ENCODE measurements at places on chromosomes 11 and 22.

GRCh38 chr22:22856364-22856763 lies 31.3 kb upstream of the IGLL5 start:
- DNase-seq, result no peak

GRCh38 chr11:61280883-61281580 lies 14.1 kb downstream of the VWCE start:
- DNase-seq, result no peak

- peak; percentile 41 for DNase-seq
Measured at GRCh38 chr11:20609727-20610707, 10.6 kb downstream of the SLC6A5 start.

DNA sequence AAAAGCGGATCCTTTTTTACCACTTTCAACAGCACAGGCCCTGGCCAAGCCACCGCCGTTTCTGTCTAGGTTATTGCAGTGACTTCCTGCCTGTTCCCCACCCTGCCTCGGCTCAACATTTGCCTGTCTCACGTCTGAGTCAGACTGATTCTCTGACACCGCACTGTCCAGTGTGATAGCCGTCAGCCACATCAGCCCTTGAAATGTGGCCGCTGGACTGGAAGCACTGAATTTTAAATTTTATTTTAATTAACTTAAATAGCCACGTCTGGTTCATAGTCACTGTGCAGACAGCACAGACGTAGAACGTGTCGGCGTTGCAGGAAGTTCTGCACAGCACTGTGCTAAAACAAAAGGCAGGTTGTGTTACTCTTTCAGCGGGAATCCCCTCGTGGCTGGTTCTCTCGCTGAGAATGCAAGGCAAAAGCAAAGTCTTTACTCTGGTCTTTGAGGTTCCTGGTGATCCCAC lies 56.3 kb upstream of the ADSL start:
- no peak for DNase-seq

DNA sequence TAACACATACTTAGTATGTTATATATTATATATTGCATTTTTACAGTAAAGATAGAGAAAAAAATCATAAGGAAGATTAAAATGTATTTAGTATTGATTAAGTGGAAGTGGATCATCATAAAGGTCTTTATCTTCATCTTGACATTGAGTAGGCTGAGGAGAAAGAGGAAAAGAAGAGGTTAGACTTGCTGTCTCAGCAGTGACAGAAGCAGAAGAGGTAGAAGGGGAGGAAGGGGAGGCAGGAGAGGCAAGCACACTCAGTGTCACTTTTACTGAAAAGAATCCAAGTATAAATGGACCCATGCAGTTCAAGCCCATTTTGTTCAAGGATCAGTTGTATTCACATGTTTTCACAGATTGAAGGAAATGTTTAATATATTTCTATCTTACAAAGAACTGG lies 69.7 kb downstream of the GAB2 start:
- no peak for DNase-seq

DNA sequence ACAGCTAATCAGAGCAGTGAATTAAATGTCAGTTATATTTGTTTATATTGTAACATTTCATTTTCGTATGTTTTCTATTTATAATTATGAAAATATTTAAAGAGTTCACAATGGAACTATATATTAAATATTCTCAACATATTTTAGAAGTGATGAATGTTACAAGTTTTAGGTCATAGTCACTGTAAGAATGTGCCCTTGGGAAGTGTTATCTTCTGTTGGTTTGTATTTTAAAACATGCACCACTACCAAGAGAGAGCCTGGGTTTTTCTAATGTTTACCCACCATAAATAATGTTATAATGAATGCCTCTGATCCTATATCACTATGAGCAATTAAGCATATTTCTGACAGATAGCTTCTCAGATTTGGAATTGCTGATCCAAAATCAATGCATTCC lies 171.0 kb downstream of the BCR start:
- DNase-seq, result no peak

- DNase-seq, result no peak
Measured at GRCh38 chr11:130476922-130477491, 28.6 kb downstream of the ADAMTS15 start.

DNA sequence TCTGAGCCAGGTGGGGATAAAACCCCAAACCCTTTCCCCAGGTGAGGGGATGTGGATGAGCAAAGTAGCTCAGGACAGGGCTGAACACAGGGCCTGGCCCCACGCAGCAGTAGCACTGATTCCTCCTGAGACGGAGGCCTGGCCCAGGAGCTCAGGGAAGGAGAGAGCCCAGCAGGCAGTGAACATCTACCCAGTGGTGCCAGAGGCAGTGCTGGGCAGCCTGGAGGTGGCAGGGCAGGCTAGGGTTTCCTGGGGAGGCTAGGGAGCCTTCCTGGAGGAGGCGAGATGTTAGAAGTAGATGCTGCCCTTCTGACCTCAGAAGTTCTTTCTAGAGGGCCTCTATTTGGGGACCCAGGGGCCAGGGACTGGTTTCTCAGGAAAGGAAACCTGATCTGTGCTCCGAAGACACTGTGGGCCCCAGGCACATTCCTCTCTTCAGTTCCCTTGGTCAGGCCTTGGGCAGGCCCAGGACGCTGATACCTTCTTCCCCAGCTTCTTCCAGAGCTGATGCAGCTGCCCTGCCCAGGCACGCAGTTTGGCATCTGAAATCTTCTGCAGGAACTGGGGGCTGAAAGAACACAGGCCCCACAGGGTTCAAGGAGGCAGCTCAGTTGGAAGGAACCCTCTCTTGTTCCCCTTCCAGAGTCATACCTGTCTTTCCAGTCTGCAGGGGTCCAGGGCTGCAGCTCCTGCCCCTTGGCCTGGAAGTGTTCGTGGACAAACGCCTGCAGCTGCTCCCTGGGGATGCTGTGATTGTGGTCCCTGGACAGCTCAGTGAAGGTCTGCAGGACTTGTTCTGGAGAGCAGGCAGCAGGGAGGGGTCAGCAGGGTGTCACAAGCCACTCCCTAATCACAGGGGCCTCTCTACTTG lies 16.8 kb downstream of the TREH start:
- DNase-seq, result no peak

DNA sequence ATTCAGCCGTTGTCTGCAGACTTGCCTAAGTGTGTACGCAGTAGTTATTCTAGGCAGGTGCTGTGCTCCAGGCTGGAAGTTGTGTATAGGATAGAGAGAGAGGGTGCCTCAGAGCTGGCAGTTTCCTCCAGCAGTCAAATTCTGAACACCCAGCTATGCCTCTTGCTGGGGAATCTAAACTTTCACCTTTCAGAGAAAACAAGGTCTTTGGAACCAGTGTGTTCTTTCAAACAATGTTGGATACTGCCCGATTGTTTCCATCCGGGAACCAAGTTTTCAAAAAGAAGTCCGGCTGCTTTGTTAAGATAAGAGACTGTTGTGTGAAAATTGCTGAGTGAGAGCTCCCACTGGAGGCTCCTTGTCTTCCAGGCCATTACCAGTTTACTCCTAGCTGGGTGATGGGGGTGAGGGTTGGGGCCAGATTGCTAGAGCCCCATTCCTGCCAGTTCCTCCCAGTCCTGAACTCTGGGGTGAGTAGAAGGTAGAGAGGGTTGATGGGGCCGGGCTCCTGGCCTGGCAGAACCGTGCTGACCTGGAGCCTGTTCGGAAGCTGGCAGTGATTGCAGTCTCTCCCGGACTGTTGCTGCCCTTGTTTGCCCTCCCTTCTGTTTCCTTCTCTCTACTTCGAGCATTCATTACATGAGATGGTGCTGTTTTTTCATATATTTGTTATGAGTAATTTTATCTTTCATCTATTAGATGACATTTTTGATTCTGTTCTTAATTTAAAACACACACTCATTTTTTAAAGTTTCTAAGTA lies 150.2 kb downstream of the TEAD1 start:
- DNase-seq, result no peak

DNA sequence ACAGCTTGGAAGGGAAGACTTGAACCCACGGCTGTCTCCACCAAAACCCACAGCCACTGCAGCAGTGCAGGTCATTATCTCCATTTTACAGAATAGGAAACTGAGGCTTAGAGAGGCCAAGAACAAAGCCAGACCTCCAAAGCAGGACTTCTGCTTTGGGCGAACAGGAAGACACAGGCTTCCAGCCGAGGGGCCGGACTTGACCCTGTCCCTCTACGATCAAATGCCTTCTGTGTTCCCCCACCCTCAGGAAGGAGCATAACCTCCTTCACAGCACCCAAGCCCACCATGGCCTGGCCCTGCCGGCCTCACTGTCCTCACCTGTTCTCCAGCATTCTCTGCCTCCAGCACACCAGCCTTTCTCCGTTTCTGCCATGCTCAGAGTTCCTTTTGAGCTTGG lies 15.8 kb downstream of the IGLL1 start:
- no peak for DNase-seq

DNA sequence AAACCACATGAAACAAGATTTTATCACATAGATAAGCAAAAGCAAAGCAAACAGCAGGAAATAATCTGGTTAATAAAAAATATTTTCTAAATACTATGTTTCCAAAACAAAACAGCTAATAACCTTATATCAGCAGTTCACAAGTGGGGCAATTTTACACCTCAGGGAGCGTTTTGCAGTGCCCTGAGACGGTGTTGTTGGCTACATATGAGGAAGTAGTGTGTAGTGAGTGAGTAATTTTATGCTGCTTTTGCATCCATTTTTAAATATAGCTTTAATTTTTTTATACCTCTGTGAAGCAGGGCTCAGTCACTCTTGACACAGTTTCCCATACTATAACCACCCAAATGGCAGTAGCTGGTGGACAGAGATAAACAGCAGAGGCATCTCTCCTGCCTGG lies 438.5 kb upstream of the B3GAT1 start:
- DNase-seq, result no peak

DNA sequence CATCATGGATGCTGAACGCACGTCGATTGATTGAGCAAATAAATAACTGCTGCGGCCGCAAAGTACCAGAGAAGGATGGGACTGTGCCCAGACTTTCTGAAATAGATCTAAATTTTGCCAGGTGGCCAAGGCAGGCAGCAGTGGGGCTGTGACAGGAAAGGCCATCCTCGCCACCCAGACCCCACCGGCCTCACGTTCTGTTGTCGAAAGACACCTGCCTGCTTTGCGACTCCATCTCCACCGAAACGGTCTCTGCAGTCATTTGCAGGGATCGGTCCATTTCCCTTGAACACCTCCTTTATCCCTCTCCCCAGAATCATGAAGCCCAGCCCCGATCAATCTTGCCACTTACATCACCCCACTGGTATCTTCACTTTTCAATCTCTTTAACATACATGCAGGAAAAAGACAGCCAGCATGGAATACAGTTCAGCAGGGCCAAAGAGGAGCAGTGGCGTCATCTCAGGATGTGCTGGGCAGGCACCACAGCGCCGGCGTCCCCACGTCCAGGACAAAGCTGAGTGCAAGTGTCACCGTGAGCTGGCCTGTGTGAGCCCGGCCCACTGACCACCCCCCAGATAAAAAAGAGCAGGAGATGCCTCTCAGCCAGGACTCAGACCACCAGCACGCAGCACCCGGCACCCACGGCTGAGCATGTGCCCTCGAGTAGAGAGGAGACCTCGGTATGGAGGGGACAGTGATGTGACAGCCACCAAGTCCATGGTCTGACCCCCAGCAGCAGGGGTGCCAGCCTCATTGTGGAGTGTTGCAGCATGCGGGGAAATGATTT lies 610.3 kb downstream of the TBC1D22A start:
- DNase-seq, result no peak

DNA sequence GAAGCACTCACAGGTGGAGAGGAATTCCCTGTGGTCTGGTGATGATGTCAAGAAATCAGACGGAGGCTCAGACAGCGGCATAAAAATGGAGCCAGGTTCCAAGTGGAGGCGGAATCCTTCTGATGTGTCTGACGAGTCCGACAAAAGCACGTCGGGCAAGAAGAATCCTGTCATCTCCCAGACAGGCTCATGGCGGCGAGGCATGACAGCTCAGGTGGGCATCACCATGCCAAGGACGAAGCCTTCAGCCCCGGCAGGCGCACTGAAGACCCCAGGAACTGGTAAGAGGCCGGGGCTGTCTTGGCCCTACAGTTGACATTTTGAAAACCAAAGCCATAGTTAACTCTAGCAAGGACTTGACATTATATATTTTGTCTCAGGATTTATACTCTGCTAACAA lies 116.3 kb downstream of the DBX1 start:
- no peak for DNase-seq

All from substantia nigra (tissue), 51 donors.